ENCODE measurements at places on chromosomes 7 and 10.

GRCh38 chr10:13271552-13272163 lies 28.2 kb downstream of the PHYH start:
- DNase-seq = peak; percentile 37

- DNase-seq = no peak
Measured at GRCh38 chr10:58608351-58608750, 95.7 kb downstream of the BICC1 start.

GRCh38 chr7:106986450-106986977 lies 58.0 kb upstream of the PRKAR2B start:
- DNase-seq = no peak

- DNase-seq = no peak
Measured at GRCh38 chr10:97228130-97228774, 42.5 kb upstream of the SLIT1 start.

DNA sequence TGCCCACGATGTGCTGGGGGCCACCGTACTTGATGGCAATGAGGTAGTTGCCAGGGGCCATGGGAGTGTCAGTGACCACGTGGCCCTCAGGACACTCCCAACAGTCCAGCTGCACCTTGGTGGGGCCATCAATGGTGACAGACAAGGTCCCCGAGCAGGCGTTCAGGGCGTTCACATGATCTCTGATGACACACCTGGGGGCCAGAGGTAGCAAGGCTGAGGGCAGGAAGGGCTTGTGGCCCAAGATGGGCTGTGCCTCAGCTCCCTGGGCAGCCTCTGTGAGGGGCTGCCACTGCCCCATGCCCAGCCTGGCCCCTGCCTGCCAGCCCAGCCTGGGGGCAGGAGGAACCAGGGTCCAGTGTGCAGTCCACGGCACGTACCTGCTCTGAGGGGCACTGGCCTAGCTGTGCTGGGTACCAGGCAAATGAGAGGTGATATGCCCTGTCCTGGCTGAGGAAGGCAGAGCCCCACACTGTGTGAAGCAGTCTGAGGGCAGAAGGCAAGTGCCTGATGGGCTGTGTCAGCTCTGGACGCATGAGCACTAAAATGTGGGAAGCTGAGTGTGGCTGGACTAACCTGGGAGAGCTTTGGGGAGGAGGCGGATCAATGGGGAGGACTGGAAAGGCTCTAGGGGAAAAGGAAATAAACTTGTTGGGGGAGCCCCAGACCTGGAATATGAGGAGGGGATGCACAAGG lies 3.5 kb upstream of the KCP start:
- no peak for DNase-seq

DNA sequence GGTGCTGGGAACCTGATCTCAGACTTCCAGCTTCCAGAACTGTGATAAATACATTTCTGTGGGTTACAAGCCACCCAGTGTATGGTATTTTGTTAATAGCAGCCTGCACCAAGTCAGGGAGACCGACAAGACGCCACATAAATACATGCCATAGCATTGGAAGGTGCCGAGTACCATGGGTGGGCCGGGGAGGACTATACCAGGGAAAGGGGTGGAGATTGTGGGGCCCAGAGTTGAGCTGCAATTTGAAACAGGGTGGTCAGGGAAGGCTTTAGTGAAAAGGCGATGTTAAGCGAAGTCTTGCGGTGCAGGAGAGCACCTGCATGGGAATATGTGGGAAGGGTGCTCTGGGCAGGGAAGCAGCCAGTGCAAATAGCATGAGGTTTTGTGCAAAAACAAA lies 88.9 kb upstream of the LRRC4 start:
- DNase-seq = no peak

DNA sequence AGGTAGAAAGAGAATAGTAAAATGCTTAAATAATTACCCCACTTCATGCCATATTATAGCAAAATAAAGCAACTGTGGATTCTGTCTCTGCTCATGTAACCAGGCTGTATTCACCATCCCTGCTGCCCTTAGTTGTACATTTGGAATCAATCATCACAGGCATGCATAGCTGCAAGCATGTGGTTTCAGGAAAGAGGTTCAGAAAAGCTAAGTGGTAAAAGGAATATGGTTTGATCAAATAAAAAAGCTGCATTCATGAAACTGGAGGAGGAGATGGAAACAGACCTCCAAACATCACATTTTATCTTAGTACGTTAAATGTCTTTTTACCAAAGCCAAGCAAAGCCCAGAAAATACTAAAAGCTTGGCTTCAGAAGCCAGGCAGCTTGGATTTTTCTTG lies 81.3 kb downstream of the ADAM22 start:
- no peak for DNase-seq

Measured in Kasumi-1 (cell line).